NCI-H1694 treated with DMSO at 0.1 percent for 48 hours (cell line): ENCODE measurements at places on chromosomes 16 and 17.
A peak's percentile ranks its signal among the peaks of the same experiment; 100 is the strongest.

DNA sequence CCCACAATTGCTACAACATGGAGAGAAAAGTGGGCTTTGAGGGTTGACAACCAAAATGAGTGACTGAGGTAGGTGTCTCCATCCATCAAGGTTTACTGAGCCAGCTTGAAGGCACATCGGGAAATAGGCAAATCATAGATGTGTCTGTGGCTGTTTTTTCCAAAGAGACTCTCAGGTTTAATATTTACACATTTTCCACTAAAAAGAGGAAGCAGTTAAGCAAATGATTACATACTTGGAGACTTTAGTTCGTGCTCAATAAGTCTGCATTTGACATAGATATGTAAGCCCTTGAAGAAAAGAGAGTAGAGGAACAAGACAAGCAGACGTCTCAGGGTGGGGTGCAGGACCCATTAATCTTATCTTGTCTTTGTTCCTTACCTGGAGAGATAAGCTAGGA is 148.9 kb upstream of the COX10 start:
- no peak for DNase-seq

- peak; percentile 93 for DNase-seq
Measured at GRCh38 chr17:28750178-28751047, 6.6 kb downstream of the TRAF4 start.

GRCh38 chr16:19883966-19884485 is 622 bp downstream of the GPRC5B start:
- DNase-seq = no peak

DNA sequence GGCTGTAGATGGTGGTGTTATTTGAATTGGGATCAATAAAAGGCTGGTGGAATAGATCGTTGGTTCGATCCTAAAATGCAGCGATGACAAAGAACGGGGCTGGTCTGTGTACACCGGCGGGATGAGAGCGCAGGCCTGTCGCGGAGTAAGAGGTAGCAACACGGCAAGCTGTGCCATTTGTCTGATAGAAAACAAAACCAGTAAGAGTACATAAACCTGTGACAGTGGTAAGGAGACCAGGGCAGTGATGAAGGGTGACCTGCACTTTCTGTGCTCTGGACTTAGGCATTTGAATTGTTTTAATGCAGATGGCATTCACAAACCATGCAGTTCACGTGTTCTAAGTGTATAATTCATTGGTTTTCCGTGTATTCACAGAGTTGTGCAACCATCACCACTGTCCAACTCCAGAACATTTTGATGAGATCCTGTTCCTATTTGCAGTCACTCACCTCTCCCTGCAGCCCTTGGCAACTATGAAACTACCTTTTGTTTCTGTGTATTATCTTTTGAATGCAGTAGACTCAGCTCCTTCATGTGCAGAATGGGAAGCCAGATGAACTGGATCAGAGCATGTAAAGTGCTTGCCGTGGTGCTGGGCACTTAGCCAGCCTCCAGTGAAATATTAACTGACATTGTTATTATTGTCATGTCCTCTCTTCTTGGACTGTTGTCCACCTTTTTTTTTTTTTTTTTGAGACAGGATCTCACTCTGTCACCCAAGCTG is 286.1 kb downstream of the SNX29 start:
- no peak for DNase-seq

DNA sequence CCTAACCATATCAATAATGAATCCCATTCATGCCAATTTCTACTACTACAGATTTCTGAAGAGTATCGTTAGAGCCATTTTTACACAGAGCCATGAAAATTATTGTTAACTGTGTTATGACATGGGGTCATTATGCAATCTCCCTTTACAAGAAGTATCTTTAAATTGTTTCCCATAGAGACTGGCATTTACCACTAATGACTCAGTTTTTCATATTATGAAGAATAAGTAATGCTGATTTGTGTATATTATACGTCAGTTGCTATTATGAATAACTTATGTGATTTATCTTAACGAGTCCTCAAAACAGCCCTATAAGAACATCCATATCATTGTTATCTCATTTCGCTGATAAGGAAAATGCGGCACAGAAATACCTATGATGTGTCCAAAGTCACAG is 173.8 kb downstream of the KCNJ2 start:
- no peak for DNase-seq
